AG04449 (cell line): ENCODE measurements at places on chromosomes 1 and 21.

- no peak for DNase-seq
Measured at GRCh38 chr21:30900881-30901280, 19.5 kb upstream of the KRTAP11-1 start.

- no peak for DNase-seq
Measured at GRCh38 chr1:110286564-110286963, 52.6 kb upstream of the RBM15 start.

DNA sequence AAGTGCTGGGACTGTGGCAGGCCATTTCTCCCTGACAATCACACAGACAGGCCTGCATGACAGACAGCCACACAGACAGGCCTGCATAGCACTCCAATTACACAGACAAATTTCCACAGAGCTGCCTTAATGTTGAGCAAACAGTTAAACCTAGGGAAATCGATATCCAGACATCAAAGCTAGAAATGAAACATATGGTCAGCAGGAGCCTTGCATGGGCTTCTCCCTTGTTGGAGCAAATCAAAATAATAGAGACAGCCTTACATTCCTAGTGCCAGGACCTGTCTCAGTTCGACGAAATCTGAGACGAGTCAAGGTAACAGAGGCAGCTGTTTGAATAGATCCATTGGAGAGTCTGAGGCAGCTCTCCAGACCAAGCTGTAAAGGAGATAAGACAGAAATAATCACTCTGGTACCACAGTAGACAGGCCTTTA lies 42.4 kb downstream of the OLFML3 start:
- DNase-seq = no peak

GRCh38 chr1:207486198-207486597 lies 9.8 kb upstream of the CR1 start:
- DNase-seq = no peak

GRCh38 chr1:56978819-56979218 lies 13.0 kb upstream of the C8B start:
- no peak for DNase-seq

GRCh38 chr1:48019714-48020315 lies 22.6 kb upstream of the TRABD2B start:
- DNase-seq = no peak

- no peak for DNase-seq
Measured at GRCh38 chr1:19704247-19705113, 39.8 kb downstream of the HTR6 start.

- DNase-seq = no peak
Measured at GRCh38 chr1:208006258-208006920, 95.5 kb upstream of the CD34 start.

- no peak for DNase-seq
Measured at GRCh38 chr1:31660871-31661455, 16.3 kb upstream of the PEF1 start.
